ENCODE measurements at places on chromosomes 3 and 15.

GRCh38 chr15:80095511-80095910 is 36.0 kb downstream of the ZFAND6 start:
- DNase-seq: no peak

DNA sequence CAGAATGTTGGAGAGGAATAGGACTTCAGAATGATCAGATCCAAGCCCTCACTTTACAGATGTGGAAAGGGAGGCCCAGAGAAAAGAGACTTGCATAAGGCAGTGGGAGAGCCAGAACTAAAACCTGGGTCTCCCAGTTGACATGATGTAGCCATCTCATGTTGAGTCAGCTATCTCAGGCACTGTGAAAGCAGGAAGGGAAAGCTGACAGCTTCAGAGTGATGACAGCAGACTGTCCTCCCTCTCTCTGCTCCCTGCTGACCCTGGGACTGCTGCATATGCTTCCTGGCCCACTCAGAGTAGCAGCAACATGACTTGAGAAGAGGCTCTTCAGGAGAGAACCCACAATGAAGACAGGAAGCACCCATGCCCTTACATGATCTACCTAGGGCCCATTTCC is 14.7 kb downstream of the FHIT start:
- DNase-seq: no peak

DNA sequence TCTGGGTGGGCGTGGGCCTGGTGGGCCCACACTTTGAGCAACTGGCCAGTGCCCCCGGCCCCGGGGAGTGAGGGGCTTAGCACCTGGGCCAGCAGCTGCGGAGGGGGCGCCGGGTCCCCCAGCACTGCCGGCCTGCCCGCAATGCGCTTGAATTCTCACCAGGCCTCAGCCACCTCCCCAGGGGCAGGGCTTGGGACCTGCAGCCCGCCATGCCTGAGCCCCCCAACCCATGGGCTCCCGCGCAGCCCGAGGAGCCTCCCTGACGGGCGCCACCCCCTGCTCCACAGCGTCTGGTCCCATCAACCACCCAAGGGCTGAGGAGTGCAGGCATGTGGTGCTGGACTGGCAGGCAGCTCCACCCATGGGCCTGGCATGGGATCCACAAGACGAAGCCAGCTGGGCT is 484.3 kb downstream of the UNC13C start:
- no peak for DNase-seq

DNA sequence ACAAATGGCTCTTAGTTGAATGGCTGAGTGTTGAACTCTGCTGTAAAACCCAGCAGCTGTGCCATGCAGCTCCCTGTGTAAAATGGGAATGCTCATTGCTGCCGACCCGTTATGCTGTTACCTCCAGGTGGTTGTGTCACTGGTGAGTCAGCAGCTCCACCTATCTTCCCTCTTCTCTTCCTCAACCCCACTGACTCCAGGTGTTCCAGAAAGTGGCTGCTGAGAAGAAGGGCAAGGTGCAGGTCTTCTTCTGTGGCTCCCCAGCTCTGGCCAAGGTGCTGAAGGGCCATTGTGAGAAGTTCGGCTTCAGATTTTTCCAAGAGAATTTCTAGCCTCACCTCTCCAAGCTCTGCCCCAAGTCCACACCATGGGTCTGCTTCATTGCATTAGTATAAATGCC is 41.9 kb downstream of the NOX5 start:
- no peak for DNase-seq

GRCh38 chr3:102143536-102143935 is 291.3 kb upstream of the ZPLD1 start:
- no peak for DNase-seq

GRCh38 chr15:82397817-82398216 is 31.8 kb upstream of the GOLGA6L9 start:
- DNase-seq: no peak

- DNase-seq: no peak
Observed at GRCh38 chr3:53255423-53255774, 423 bp downstream of the TKT start.

GRCh38 chr3:29705906-29706844 is 425.3 kb downstream of the RBMS3 start:
- DNase-seq: no peak

GRCh38 chr3:63278171-63279004 is at the start of gene SYNPR:
SYNPR (plus strand) TSS chr3:63278308.
- DNase-seq: peak; percentile 61

DNA sequence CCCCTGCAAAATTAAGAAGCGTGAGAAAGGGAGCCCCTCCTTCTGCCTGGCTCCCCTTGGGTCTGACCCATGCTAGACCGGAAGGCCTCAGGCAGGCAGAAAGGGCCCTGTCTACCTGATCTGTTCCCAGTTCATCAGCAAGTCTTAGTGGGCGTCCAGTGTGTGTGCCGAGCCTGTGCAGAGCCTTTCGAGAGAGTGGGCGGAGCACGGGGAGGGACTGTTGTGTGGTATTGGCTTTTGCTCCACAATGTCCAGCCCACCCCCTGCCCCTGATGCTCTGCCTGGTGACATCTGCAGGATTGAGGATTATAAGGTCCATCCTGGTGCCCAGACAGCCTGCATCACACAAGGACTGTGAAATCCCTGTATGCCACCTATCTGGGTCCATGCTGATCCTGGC is 82.9 kb downstream of the CHDH start:
- peak; percentile 39 for DNase-seq

DNA sequence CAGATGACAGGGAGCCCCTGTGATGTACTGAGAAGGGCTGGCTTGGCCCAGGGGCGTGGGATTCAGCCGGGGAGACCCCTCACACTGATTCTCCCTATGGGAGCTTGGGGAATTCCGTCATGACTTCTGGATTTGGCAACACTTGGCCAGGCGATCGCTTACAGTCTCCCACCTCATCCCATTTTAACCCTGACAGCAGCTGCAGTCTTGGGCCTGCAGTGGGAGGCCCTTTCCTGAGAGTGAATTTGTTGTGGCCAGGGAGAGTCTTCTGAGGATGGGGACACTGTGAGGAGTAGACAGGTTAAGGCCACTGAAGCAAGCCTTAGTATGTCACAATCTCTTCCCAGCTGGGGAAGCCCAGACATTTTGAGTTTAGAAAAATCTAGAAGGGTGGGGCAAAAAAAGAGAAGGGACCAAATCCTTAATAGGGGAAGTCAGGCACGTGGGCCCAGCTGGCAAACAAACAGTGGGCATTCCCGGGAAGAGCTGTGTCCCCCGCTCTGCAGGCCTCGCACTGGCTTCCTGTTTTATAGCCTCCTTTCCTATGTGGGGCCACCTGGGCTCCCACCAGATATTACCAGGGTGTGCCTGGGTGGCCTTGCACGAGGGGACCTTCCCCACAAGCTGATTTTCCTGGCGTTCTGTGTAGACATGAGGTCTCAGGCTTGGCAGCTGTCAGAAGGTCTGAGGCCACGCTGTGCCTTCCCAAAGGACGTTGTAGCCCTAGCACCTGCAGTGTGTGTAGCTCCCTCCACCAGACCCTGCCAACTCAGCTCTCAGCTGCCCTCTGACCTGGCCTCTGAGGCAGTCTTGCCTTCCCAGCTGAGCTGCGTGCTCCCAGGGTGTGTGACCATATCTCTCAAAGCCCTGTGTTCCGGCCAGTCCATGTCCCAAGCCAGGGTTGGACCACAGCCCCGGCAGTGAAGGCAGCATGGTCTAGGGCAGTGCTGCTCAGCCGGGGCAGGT is 64.5 kb downstream of the FEM1B start:
- no peak for DNase-seq

DNA sequence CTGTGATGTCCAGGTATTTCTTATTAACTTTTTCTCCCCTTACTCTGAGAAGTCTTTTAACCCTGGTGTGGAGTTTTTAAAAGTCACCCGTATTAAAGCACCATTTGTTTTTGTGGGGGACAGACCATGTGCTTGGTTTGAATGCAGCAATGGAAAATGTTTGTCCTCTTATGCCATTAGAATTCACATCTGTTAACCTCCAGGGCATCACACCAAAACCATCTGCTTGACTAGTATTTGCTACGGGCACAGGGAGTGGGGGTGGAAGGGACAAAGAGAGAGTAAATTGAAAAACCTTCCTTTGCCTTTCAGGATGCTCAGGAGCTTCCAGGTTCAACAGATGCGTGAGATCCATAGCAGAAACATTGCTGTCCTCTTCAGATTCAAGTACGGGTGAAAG is 61.4 kb upstream of the GOLGA8B start:
- no peak for DNase-seq

DNA sequence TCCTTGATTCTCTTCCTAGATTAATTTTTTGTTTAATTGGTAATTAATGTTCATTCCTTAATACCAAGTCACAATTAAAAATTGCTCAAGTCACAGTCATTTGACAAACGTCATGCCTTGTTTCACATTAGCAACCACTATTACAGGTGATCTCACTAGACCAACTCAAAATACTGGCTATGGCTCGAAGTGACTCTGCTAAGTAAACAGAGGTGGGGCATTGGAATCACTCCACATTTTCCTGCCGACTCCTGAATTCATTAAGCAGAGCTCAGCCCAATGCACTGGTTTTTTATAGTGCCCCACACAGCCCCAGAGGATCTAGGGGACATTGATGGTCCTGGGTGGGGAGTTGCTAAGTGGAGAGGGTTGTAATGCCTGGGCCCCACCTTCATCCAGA is 201.2 kb upstream of the NSMCE3 start:
- no peak for DNase-seq

- DNase-seq: no peak
Observed at GRCh38 chr3:18124501-18124900, 300.6 kb downstream of the SATB1 start.

DNA sequence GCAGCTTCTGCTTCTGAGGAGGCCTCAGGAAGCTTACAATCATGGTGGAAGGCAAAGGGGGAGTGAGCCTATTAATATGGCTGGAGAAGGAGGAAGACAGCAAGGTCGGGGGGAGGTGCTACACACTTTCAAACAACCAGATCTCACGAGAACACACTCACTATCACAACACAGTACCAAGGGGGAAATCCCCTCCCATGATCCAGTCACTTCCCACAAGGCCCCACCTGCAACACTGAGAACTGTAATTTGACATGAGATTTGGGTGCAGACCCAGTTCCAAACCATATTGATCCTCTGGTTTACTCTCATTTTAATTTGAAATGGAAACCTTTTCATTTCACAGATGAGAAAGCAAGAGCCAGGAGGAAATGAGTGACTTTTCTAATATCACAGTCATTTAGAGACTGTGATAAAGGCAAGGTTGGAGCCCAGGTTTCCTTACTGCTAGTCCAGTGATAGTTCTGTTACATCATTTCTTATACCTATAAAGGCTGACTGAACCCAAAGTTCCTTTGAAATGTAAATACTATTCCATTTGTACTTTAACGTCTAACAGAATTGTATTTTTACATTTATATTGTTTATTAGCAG is 105.8 kb upstream of the GAP43 start:
- no peak for DNase-seq

GRCh38 chr15:49037546-49037940 is 8.7 kb downstream of the SECISBP2L start:
- DNase-seq: no peak

DNA sequence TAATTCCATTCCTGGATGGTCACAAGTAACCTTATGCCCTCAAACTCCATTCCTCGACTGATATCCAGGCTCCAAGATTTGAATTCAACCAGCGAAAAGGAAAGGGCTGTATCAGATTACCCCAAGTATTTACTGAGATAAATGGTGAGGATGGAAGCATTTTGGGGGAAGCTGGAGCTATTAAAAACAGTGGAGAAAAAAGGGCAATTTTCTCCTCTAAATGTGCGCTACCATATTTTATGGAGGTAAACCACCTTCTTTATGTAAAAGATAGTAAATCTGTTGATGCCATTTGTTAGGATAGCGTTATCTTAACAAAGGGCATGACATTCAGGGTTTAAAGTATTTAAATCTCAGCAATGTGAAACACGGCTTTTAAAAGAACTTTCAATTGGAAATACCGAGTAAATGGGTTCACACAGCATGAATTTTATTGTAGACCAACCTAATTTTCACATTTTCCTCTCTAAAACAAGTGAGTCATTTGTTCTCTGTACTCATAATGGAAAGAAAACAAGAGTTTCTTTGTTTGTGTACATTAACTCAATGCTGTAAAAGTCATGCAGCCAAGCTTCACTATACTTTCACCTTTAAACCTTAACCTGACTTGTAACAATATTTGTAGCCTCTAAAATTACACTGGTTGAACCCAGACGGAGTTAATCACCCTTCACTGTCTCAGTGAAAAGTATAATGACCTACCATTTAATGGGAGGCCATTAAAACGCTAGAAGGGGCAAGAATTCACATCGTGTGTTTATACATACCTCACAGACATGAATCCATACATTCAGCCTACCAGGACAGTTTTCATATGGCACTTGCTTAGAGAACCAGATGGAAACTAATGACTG is 773.4 kb downstream of the ROBO1 start:
- DNase-seq: peak; percentile 48

DNA sequence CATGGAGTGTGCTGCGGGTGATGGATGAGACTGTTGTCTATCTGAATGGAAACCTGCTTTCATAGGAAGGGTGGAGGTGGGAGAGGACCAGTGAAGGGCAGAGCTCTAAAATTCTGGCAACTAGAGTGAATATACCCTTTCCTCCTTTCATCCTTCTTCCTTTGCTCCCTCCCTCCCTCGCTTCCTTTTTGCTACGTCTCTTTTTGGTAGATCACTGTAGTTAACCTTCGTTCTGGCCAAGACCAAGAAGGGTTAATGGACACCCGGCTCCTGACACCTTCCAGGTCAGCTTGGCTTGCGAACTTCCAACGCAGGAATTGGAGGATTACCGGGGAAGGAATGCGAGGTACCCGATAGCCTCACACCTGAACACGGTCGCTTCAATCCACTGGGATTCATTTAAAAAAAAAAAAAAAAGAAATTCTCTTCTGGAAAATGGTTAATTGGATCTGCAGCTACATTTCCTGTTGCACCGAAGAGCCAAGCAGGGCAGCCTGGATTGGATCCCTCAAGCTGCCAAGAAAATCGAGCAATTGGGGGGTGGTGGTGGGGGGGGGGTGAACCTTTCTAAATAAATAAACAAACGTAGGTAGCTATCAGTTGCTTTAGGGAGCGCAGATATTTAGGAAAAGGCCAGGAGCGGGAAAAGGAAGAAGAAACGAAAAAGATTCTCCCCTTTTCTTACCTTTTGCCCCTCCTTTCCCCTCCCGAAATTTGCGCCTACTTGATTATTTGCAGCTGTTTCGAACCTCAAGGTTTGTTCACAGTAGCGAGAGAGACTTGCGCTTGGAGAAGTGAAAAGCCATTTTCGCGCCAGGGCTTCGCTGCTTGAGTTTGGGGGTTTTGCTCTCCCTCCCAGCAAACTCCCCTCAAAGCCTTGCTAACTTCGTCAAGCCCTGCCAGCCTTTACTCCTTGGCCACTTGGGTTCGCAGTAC is 9.5 kb upstream of the NR2F2 start:
- peak; percentile 60 for DNase-seq

DNA sequence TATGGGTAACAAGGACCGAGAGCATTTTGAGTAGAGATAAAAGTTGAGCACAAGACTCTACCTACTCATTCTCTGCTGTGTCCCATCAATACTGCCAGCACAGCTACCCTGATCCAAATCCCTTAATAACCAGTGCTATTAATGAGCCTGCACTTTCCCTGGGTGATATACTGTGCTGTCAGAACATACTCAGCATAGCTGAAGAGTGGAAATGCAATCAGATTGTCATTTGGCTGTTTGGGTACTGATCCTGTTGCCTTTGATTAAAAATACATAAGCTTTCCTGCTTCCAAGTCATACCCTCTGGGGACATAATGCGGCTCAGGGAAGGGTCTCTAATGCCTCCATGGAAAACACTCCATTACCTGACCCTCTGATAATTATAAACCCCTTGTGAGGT is 917.5 kb downstream of the SQOR start:
- no peak for DNase-seq
